Peyer's patch (tissue), 4 donors: ENCODE measurements at places on chromosomes 12 and 14. TPM values are rescaled to one million over a fixed set of nuclear protein-coding genes. Genes with fewer than 3 reads are reported as not detected.
A peak's percentile ranks its signal among the peaks of the same experiment; 100 is the strongest.

GPR137C gene
- 1.7 TPM for total RNA-seq

PAX9 gene
- total RNA-seq, result not detected

ZC2HC1C gene
- total RNA-seq, result 18.2 TPM

POTEG gene
- not detected for total RNA-seq

CIDEB gene
- total RNA-seq, result 177 TPM

OTOGL gene
- 0.28 TPM for total RNA-seq

CIROP gene
- not detected for total RNA-seq

KLRK1 gene
- 17.9 TPM for total RNA-seq

FAM222A gene
- 26.1 TPM for total RNA-seq

DRAM1 gene
- 3.2 TPM for total RNA-seq

VRTN gene
- not detected for total RNA-seq

CEBPE gene
- not detected for total RNA-seq

YARS2 gene
- total RNA-seq, result 22.8 TPM

LRRC10 gene
- not detected for total RNA-seq

SIX6 gene
- not detected for total RNA-seq

DNA sequence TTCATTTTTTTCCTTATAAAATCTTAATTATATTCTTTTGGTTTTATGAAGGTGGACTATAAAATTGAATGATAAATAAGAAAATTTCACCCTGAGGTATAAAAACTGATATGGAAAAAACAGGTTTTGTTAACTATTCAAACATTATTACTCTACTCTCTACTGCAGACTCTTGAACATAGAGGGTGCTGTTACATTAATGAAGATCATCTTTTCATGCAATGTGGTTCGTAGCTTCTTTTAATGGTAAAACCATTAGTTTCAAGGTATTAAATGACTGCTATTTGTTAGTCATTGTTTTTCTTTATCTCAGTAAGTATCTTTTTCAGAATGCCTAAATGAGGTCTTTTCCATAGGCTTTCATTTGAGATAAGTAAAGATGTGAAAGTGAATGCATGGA is 510.4 kb downstream of the SLC16A7 start:
- H3K27me3 ChIP-seq, result no peaks in the 10 kb centered on the region
- H3K27ac ChIP-seq, result no peak overlapping the region
- H3K4me1 ChIP-seq, result no peaks in the 10 kb centered on the region
- H3K36me3 ChIP-seq, result no peaks in the 10 kb centered on the region

DNA sequence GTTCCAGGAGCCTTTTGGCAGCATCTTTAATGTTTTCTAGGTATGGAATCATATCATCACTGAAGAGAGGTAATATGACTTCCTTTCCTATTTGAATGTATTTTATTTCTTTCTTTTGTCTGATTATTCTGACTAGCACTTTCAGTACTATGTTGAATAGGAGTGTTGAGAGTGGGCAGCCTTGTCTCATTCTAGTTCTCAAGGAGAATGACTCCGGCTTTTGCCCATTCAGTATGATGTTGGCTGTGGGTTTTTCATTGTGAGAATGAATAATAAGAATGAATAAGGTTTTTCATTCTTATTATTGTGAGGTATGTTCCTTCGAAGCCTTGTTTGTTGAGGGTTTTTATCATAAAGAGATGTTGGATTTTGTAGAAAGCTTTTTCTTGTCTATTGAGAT is 98.9 kb downstream of the GPHN start:
- H3K36me3 ChIP-seq, result no peaks in the 10 kb centered on the region
- no peaks in the 10 kb centered on the region for H3K4me1 ChIP-seq

- H3K36me3 ChIP-seq, result no peaks in the 10 kb centered on the region
- no peak for DNase-seq
- no peaks in the 10 kb centered on the region for H3K27me3 ChIP-seq
- H3K4me3 ChIP-seq, result no peak overlapping the region
- H3K4me1 ChIP-seq, result no peaks in the 10 kb centered on the region
- no peak overlapping the region for H3K27ac ChIP-seq
Measured at GRCh38 chr14:96906434-96906833, 109.3 kb downstream of the VRK1 start.

DNA sequence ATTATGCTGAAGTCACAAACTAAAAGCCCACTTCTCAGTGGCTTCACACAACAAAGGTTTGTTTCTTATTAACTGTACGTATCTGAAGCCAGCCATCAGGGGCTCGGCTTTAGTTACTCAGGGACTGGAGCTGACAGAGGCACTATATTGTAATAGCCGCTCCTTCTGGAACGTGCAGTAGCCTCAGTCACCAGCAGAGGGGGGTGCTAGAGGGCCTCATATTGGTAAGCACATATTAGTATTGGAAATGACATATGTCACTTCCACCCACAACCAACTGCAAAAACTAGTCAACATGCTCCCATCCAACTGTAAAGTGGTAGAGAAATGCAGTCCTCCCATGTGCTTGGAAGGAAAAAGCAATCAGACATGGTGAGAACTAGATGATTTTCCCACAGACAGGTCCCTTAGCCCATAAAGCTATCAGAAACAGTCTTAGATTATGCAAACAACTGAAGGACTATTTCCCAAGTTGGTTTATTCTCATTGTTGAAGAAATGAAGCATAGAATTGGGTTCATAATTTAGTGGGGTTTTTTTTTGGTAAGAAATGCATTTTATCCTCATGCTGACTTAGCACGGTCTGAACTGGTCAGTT is 183.6 kb upstream of the G2E3 start:
- no peaks in the 10 kb centered on the region for H3K36me3 ChIP-seq
- peak; percentile 62 for DNase-seq
- no peaks in the 10 kb centered on the region for H3K27me3 ChIP-seq
- H3K27ac ChIP-seq, result no peak overlapping the region
- no peak overlapping the region for H3K4me3 ChIP-seq

GRCh38 chr14:36981832-36982529 is 190.4 kb downstream of the SLC25A21 start:
- H3K4me1 ChIP-seq, result no peaks in the 10 kb centered on the region
- no peak for DNase-seq
- no peaks in the 10 kb centered on the region for H3K27me3 ChIP-seq
- H3K27ac ChIP-seq, result no peak overlapping the region

- no peaks in the 10 kb centered on the region for H3K27me3 ChIP-seq
- DNase-seq, result no peak
- H3K4me3 ChIP-seq, result no peak overlapping the region
- no peak overlapping the region for H3K27ac ChIP-seq
- H3K36me3 ChIP-seq, result no peaks in the 10 kb centered on the region
- no peaks in the 10 kb centered on the region for H3K4me1 ChIP-seq
Measured at GRCh38 chr14:33553706-33554278, 397.1 kb downstream of the EGLN3 start.

GRCh38 chr14:57085801-57086200 is 182.9 kb downstream of the EXOC5 start:
- H3K4me1 ChIP-seq, result no peaks in the 10 kb centered on the region
- H3K4me3 ChIP-seq, result no peak overlapping the region
- no peaks in the 10 kb centered on the region for H3K27me3 ChIP-seq
- H3K36me3 ChIP-seq, result no peaks in the 10 kb centered on the region

DNA sequence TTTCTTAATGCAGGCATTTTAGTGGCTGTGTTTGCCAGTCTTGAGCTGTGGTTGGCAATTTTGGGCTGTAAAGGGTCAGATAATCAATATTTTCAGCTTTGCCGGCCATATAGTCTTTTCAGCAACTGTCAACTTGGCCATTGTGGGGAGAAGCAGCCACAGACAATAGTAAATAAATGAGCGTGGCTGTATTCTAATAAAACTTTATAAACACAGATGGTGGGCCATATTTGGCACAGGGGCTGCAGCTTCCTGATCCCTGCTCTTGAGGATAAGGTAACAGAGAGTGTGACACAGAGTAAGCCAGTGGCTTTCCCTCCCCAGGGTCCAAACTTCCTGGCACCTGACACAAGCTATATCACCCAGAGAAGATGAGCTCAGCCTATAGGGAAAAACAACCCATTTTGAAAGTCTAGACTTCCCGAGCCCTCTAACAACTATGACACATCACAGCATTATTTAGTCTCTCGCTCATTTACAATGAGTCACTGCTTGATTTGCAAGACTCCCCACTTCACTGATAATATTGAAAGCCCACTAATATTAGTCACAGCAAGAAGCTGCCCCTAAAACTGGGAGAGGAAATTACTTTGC is 163.1 kb upstream of the TMPO start:
- no peak for DNase-seq
- H3K4me3 ChIP-seq, result no peak overlapping the region
- H3K36me3 ChIP-seq, result no peaks in the 10 kb centered on the region
- H3K27ac ChIP-seq, result no peak overlapping the region

GRCh38 chr14:53742233-53742620 is 214.4 kb downstream of the BMP4 start:
- no peak overlapping the region for H3K27ac ChIP-seq
- DNase-seq, result no peak
- H3K4me3 ChIP-seq, result no peak overlapping the region
- no peaks in the 10 kb centered on the region for H3K36me3 ChIP-seq
- no peaks in the 10 kb centered on the region for H3K4me1 ChIP-seq

- DNase-seq, result no peak
- H3K27ac ChIP-seq, result no peak overlapping the region
- H3K4me3 ChIP-seq, result no peak overlapping the region
- H3K4me1 ChIP-seq, result no peaks in the 10 kb centered on the region
- no peaks in the 10 kb centered on the region for H3K27me3 ChIP-seq
Measured at GRCh38 chr12:113129664-113130456, 5.7 kb downstream of the RASAL1 start.

DNA sequence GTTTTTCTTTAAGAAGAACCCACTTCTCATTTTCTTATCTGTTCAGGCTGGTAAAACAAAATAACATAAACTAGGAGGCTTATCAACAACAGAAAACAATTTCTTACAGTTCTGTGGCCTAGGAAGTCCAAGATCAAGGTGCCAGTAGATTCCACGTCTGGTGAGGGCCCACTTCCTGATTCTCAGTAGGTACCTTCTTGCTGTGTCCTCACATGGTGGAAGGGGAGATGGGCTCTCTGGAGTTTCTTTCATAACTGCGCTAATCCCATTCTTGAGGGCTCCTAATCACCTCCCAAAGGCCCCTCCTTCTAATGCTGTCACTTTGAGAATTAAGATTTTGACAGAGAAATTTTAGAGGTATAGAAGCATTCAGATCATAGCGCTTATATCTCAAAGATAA is 33.4 kb downstream of the TXNRD1 start:
- H3K36me3 ChIP-seq, result no peaks in the 10 kb centered on the region
- H3K4me3 ChIP-seq, result no peak overlapping the region
- no peaks in the 10 kb centered on the region for H3K4me1 ChIP-seq
- no peak for DNase-seq

DNA sequence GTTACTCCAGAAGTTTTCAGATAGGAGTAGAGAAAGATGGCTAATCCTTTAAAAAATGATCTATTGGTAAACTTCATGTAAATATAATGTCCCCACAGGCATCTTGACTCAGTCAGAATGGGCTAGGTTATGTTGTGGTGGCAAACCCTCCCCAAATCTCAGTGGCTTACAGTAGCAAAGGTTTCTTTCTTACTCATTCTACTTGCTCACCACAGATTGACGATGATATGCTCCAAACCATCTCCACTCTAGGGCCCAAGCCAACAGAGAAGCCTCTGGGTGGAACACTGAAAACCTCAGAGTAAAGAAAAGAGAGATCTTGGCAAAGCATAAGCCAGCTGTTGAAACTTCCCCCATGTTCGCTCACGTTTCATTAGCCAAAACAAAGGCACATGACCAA is 146.4 kb downstream of the EMP1 start:
- H3K27me3 ChIP-seq, result no peaks in the 10 kb centered on the region
- no peaks in the 10 kb centered on the region for H3K36me3 ChIP-seq
- no peak for DNase-seq
- H3K4me1 ChIP-seq, result no peaks in the 10 kb centered on the region
- H3K27ac ChIP-seq, result no peak overlapping the region

GRCh38 chr12:126210026-126210425 is 1144.8 kb downstream of the AACS start:
- no peak overlapping the region for H3K4me3 ChIP-seq
- no peak for DNase-seq
- no peaks in the 10 kb centered on the region for H3K27me3 ChIP-seq
- no peaks in the 10 kb centered on the region for H3K36me3 ChIP-seq
- H3K4me1 ChIP-seq, result no peaks in the 10 kb centered on the region

DNA sequence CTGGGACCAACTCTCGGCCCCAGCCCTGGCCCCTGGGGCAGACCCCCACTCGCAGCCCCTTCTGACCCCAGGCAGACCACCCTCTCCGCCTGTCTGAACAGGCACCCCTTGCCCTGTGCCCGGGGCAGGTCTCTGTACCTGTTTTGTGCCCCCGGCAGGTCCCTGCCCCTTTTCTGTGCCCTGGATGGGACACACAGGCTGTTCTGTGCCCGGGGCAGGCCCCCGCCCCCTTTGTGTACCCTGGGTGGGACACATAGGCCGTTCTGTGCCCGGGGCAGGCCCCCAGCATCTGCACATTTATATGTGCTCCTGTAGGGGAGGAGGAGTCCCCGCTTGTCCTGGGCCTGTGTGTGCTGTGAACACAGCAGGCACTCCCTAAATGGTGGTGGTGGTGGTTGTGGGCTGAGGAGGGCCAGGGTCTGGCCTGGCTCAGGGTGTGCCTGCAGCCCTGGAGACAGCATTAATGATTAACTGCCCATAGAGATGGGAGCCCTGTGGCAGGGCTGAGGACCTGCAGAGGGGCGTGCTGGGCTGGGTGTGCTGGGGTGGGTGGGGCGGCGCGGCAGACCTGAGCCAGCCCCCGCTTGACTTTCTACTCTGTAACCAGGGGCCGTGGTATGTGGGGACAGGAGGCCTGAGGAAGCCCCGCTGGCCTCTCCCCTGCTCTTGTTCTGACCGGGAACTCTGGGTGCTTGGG is 3.7 kb downstream of the FBRSL1 start:
- peak overlapping the region; percentile 9 for H3K27ac ChIP-seq
- H3K27me3 ChIP-seq, result no peaks in the 10 kb centered on the region
- H3K4me1 ChIP-seq, result peaks cover 55% of the 10 kb centered on the region

- no peak overlapping the region for H3K27ac ChIP-seq
- H3K4me1 ChIP-seq, result no peaks in the 10 kb centered on the region
- H3K27me3 ChIP-seq, result no peaks in the 10 kb centered on the region
- no peak overlapping the region for H3K4me3 ChIP-seq
Measured at GRCh38 chr12:46154221-46154985, 114.4 kb downstream of the SLC38A1 start.

GRCh38 chr12:6788972-6789924 is at the start of gene CD4:
Gene CD4 (plus strand): TSS chr12:6789528. CDS start chr12:6800139, 10,611 bp downstream.
- H3K4me1 ChIP-seq, result peaks cover 10% of the 10 kb centered on the region
- no peaks in the 10 kb centered on the region for H3K36me3 ChIP-seq
- H3K4me3 ChIP-seq, result peak within 1 kb of the TSS; percentile 32
- no peaks in the 10 kb centered on the region for H3K27me3 ChIP-seq
- H3K27ac ChIP-seq, result peak within 1 kb of the TSS; percentile 76

GRCh38 chr14:58587271-58587670 is 50.5 kb upstream of the DACT1 start:
- H3K27me3 ChIP-seq, result no peaks in the 10 kb centered on the region
- DNase-seq, result no peak
- no peaks in the 10 kb centered on the region for H3K4me1 ChIP-seq
- no peaks in the 10 kb centered on the region for H3K36me3 ChIP-seq
- no peak overlapping the region for H3K27ac ChIP-seq

GRCh38 chr12:108732489-108733229 is 1.3 kb upstream of the CORO1C start:
- H3K27ac ChIP-seq, result peak overlapping the region; percentile 93
- H3K4me3 ChIP-seq, result peak overlapping the region; percentile 77
- no peaks in the 10 kb centered on the region for H3K27me3 ChIP-seq
- H3K36me3 ChIP-seq, result no peaks in the 10 kb centered on the region
